Suppressor macrophage treated with lipopolysaccharide for 4 hours (primary cell): ENCODE measurements at places on chromosomes 5 and 9.
A peak's percentile ranks its signal among the peaks of the same experiment; 100 is the strongest.

- no peak for DNase-seq
Measured at GRCh38 chr5:137231540-137231939, 267.6 kb downstream of the SPOCK1 start.

GRCh38 chr5:83721953-83722901, 1.6 kb upstream of the HAPLN1 start:
- DNase-seq: peak; percentile 6

DNA sequence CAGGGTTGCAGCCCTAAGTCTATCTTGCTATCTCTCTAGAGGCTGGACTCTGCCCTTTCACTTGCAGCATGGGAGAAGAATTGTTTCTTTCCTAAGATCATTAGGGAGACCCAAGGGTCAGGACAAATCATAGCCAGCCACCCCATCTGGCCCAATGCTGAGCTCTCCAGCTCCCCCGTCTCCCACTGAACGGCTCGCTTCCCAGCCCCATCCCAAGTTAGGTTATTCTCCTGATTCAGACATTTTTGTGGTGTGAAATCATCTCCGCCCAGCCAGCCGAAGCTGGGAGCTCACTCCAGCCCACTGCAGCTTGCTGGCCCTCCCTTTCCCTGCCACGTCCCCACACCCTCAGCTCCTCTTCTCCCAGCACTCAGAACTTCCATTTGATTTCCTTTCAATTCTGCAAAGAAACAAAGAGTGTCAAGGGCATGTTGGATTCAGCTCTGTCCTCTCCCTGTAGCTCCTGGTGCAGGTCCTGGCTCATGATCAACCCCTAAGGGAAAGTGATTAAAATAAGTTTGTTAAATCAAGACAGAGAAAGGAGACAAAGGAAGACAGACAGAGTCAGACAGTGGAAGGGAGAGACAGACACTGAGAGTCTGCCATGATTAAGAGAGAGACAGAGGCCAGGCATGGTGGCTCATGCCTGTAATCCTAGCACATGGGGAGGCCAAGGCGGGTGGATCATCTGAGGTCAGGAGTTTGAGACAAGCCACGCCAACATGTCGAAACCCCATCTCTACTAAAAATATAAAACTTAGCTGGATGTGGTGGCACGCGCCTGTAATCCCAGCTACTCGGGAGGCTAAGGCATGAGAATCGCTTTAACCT, 12.6 kb upstream of the SPARC start:
- DNase-seq: no peak

GRCh38 chr5:1051366-1051720, 42.7 kb downstream of the NKD2 start:
- no peak for DNase-seq

DNA sequence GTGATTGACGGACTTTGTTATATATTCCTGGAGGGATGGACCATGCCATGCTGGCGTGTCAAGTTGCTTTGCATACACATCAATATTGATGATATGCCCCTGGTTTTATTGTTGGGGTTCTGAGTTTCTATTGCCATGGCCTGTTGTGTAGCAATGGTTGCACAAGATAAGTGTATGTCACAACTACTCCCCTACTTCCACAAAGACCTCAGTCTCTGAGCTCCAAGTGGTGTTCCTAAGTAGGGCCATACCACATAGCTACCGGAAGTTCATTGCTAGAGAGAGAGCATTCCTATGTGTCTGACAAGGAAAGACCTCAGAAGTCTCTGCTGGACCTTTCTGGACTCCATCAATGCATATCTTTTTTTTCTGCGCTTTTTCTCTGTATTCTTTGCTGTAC, 19.8 kb downstream of the TXNDC8 start:
- DNase-seq: peak; percentile 18

DNA sequence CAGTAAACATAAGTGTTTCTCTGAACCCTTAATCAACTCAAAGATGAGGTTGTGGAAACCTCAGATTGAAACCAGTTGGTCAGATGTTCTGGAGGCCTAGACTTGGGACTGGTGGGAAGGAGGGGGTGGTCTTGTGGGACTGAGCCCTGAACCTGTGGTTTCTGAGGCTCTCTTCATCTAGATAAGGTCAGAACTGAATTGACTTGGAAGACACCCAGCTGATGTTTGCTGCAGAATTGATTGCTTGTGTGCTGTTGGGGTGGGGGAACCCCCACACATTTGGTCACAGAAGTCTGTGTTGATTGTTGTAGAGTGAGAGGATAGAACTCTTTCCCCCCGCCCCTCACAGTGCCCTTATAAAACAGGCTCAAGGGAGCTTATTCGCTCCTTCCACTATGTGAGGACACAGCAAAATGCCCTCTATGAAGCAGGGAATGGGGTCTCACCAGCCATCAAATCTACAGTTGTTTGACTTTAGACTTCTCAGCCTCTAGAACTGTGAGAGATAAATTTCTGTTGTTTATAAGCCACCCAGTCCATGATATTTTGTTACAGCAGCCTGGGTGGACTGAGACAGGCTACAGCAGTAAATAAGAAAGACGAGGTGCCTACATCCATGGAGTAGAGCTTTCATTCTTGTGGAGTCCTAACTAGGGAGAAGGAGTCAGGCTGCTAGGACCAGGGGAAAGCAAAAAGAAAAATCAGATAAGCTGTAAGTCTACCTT, 25.7 kb upstream of the UGCG start:
- DNase-seq: no peak

DNA sequence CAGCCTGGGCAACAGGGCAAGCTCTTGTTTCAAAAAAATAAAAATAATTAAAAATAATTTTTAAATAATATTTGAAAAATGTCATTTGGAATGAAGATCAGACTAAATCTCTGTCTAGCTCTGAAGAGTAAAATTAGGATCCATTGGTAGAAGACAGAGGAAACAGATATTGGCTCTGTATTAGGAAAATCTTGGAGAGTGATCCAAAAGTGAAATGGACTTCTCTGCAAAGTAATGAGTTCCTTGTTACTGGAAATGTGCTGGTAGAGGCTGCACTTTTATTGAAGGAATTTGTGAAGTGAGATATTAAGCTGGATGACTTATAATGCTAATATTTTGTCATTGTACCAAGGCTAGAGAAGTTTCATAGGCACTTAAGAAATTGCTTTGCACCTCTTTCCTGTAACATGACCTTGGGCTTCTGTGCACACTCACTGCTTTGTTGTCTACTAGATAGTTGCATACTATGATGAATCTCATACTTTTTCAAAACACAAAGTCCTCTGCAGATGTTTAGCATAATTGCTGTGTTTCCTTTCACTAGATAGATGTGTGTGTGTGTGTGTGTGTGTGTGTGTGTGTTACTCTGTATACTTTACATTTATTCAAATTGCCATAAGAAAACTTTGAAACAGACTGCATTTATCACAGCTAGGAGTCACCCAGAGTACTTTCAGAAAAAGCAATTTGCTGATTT, 13.1 kb downstream of the THBS4 start:
- no peak for DNase-seq

DNA sequence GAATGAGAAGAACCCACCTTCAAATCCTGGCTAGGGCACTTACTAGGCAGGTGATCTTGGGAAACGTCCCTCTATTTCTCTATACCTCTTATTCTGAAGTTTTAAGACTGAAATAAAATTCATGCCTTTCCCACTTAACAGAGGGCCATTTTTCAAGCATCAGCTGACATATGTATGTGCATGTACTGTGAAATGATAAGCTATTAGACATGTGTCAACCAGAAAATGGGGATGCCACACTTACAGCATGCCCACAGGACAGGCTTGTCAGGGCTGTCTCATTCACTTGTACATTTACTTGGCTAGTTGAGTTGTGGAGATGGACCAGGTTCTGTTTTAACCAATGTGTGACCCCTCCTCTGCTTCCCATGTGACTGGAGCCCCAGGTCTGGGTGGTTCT, 78.5 kb downstream of the C9orf152 start:
- no peak for DNase-seq

- peak; percentile 62 for DNase-seq
Measured at GRCh38 chr5:172534229-172535107, 80.1 kb upstream of the SH3PXD2B start.

GRCh38 chr5:96716716-96717115, 54.5 kb downstream of the CAST start:
- DNase-seq: no peak

- peak; percentile 32 for DNase-seq
Measured at GRCh38 chr5:138662599-138662998, 87.4 kb upstream of the HSPA9 start.

DNA sequence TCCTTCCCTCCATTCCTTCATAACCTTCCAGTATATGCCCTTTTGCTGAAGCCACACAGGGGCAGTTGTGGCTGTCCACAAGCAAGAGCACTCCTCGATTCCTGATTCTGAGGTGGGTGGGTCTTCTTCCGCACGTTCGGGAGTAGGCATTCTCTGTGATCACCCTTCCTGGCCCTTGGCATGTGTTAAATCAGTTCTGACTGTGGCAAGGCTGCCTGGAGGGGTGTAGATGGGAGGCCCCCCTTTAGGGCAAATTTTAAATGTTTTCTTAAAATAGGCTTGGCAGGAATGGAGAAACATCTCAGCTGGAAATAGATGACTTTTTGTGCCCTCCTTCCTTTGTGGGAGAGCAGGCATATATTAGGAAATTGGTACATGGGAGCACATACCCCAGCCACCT, 3.1 kb downstream of the AGXT2 start:
- DNase-seq: no peak

DNA sequence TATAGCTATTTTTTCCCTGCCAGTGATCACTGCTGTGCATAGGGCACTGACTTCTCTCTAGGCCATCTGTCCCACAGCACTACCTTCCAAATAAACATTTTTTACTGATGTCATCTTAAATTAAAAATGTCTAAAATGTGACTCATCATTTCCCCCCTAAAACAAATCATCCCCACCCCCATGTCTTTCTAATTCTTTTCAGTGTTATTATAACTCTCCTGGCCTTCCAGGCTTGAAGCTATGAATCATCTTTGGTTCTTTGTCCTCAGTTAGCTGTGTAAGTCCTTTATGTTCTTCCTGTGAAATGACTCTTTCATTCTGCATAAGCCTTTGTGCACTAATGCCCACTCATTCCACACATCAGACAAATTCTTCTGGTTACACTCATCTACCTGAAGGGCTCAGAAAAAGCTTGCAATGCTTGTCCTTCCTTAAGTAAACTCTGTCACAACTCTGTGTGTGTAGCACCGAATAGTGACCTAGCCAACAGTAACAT, 78.1 kb downstream of the CFAP95 start:
- no peak for DNase-seq

DNA sequence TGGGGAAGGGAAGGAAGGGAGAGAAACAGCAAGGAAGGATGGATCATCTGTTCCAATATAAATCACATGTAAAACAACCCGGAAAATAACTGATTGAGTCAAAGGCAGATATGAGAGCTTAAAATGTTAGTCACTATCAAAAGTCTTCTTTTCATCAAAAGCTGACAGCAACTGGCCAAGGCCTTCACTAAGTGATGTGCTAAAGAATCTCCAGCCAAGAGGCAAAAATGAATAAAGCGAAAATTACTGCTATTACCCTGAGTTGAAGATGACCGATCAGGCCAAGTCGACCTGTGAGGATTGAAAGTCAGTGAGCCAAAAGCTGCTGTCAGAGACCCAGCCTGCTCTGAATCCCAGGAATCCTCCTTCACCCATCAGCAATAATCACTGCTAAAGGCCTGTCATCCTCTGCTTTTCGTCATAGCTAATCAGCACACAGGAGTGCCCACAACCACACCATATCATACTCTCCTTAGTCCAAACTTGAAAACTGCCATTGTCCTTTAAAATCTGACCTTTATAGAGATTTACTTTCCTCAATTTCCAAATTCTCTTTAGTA, 736.9 kb downstream of the TLE1 start:
- no peak for DNase-seq

GRCh38 chr5:132489051-132489770, 1.4 kb downstream of the IRF1 start:
- no peak for DNase-seq

DNA sequence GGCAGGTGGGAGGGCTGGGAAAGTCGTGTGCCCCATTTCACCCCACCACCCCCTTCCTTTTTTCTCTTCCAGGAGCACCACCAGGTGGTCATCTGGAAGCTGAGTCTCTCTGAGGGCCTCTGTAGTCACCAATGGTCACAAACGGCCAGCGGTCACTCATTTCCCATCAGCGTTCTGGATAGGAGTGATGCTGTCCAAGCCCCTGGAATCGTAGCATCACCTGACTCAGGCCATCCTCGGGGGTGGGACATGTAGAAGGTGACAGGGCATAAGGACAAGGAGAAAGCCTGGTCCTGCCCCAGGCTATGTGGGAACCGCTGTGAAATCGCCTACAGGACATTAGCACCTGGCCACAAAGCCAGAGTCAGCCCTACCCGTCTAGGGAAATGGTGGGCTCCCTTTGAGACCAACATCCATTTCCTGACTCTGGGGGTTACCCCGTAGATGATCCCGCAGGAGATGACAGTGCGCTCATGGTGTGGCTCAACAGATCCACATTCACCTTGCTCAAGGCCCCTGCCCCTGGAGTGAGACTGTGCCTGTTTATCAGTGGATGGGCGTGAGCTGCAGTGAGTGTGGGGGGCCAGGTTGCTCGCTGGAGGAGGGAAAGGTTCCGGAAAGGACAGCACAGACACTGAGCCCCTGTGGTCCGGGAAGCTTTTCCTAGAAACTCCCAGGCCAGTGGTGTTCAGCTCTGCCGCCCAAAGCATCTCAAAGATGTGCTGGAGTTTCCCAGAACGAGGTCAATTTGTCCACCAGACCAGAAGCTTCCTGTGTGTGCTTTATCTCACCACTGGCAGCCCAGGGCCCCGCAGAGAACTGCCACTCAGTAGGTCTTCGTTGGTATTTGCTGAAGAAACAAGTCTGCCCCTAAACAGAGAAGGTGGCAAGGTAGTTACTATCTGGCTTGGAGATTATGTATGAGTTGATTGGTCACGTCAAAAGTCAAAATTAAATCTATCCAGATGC, 61.1 kb upstream of the UNC5A start:
- no peak for DNase-seq

DNA sequence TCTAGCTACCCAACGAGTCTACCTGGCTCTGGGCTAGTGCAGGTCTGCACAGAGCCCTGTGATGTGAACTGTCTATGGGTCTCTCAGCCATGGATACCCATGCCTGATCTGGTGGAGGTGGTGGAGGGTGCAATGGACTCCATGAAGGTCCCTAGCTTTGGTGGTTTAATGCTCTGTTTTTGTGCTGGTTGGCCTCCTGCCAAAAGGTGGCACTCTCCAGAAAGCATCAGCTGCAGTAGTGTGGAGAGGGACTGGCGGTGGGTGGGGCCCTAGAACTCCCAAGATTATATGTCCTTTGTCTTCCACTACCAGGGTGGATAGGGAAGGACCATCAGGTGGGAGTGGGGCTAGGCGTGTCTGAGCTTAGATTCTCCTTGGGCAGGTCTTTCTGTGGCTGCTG, 290.1 kb downstream of the AGTPBP1 start:
- no peak for DNase-seq

- no peak for DNase-seq
Measured at GRCh38 chr5:79746642-79747569, 57.3 kb downstream of the CMYA5 start.

- no peak for DNase-seq
Measured at GRCh38 chr5:74285675-74286280, 354.8 kb downstream of the ENC1 start.

DNA sequence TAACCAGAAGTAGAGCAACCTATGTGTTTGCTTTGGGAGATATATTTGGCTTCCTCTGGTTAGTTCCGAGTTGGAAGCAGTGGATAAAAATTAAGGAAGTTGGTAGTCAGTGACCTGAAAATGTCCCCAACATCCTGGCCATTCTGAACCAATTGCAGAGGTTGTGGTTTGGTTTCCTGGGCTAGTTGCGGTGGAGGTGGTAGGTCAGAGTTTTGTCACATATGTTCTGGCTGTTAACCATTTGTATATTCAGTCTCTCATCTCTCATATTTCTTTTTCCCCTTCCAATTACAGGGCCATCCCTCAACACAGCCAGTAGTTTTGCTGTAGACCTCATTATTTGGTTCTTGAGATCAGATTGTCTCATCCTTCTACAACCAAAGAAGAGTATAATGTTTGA, 1026.9 kb downstream of the PTPRD start:
- no peak for DNase-seq

- DNase-seq: no peak
Measured at GRCh38 chr9:90724112-90724511, 77.5 kb upstream of the SYK start.
